ENCODE measurements at places on chromosomes 12 and 14.
A peak's percentile ranks its signal among the peaks of the same experiment; 100 is the strongest.

- peak; percentile 3 for DNase-seq
Observed at GRCh38 chr14:76647697-76648298, 113.5 kb upstream of the VASH1 start.

GRCh38 chr12:96241846-96242256, 47.7 kb downstream of the ELK3 start:
- no peak for DNase-seq

- no peak for DNase-seq
Observed at GRCh38 chr12:12398026-12398859, 41.4 kb downstream of the BORCS5 start.

- no peak for DNase-seq
Observed at GRCh38 chr12:126337556-126338441, 1272.6 kb downstream of the AACS start.

DNA sequence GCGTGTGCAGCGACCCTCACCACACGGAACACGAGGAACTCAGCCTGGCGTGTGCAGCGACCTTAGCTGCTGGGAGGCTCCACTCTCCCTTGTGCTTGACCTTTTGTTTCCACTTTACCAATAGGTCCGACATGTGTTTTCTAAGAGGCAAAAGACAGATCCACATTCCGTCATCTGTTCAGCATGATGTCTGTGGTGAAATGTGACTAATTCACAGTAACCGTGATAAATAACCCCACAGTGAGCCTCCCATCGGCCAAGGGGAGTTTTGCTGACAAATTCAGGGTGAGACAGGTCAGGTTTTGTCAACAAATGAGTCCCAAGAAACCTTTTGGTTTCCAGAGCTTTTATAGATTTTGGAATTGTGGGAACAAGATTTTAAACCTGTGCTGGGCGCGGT, 55.9 kb downstream of the MOK start:
- no peak for DNase-seq

GRCh38 chr12:4214877-4215228, 58.7 kb upstream of the CCND2 start:
- DNase-seq = no peak

DNA sequence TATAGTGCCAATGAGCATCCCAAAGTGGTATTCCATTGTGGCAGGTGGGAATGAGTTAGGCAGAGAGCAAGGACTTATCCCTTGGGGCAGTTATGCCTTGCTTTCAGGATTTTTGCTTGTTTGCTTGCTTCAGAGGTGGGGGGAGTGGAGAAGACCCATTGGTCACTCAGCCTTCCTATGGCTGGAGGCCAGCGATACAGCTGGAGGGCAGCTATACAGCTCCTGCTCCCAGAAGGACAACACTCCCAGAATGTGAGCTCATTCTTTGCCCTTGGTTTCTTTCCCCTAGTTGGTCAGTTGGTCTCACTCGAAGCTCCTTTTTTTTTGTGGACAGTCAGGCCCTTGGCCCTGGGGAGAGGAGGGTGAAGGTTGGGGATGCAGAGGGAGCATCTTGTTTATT, 14.5 kb downstream of the KRT83 start:
- no peak for DNase-seq

- no peak for DNase-seq
Observed at GRCh38 chr12:130698106-130698505, 18.0 kb downstream of the RIMBP2 start.

All from stimulated activated CD4-positive, alpha-beta T cell treated with anti-CD3 and anti-CD28 coated beads, Interleukin-15, amount 100 ng/mL, for 48 hours (primary cell).